ENCODE measurements at places on chromosomes 4 and X.

GRCh38 chrX:130098210-130098552 is 12.1 kb downstream of the ELF4 start:
- DNase-seq, result no peak

- DNase-seq, result no peak
Observed at GRCh38 chrX:15359701-15360100, 24.4 kb upstream of the PIGA start.

DNA sequence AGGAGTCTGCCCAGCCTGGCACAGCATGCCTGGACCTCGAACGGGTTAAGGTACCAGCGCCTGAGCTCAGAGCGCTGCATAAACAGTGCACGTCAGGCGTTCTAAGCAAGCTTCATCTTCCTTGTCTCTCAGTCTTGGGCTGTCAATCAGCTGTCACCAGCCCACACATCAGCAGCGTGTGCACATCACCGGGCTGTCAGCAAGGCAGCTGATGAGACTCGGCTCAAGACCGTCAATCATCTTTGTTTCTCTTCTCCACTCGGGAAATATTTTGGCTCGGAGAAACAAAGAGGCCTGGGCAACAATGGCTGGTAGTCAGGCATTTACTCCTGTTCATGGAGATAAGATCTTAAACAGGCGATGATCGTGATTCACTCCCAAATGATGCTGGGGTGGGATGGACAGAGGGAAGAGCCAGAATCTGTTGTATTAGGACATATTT is 141.3 kb downstream of the LDB2 start:
- DNase-seq, result no peak

- no peak for DNase-seq
Observed at GRCh38 chrX:39592776-39593175, 505.0 kb downstream of the BCOR start.

DNA sequence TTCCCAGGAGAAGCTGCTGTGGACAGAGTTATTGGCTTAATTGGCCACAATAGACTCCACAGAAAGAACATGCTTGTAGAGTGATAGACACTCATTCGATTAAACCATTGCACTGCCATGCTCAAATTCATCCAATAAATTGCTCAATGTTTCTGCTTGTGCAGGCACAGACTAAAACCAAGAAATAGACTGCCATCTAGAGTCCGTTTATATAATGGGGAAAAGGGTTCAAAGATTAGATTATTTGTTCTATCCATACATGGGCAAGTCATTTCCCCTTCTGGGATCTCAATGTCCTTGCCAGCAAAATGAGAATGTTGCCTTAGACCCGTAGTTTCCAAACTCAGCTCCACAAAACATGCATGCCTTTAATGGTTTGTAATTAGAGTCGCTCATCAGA is 8.7 kb downstream of the SMIM10 start:
- DNase-seq, result no peak

DNA sequence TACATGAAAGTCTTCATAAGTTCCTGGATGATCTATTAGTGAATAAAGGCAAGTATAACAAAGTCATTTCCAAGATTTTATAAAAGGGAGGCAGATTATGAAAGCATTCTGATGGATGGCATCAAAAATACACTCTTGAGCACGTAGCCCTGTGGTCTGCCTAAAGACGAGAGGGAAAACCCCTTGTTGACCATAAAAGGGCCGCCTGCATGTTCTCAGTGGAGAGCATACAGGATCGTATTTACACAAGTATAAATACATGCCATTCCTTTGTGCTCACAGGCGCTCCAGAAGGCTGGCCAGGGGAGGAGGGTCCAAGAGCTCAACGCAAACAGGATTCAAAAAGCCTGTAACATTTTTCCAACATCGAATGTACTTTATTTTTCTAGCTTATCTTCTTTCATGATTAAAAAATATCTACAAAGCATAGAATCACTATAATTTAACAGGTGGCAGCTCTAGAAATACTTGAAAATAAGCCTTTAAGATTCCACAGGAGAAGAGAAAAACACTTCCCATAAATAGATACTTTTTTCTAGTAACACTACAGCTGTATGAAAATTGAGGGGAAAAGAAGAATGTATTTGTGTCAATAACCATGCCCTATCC is 29.6 kb downstream of the PDGFC start:
- DNase-seq, result peak; percentile 60

- no peak for DNase-seq
Observed at GRCh38 chr4:172946503-172946902, 222.1 kb upstream of the GALNT7 start.

DNA sequence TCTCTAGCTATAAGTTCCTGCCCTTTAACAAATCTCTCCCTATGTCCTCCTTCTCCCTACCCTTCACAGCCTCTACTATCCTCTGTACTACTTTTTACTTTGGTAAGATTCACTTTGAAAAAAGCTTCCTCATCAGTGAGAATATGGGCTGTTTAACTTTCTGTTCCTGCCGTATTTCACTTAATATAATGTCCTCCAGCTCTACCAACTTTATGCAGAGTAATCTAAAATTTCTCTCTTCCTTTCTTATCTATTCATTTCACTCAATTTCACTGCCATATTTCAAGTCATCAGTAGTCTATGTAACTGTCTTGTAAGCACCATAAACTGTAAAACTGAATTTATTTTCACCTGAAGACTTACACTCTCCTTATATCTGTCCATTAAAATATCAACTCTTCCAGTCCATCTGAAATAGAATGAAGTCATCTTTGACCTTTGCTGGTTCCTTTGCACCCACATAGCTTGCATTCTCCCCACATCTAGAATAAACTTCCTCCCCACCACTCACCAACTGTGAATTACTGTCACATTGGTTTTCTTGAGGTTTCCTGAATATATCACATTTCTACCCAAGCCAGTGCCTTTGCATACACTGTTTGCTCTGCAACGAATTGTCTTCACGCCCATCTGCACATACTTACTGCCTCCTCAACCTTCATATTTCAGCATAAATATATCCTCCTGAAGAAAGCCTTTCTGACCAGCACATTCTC is 54.6 kb downstream of the ARAP2 start:
- DNase-seq, result no peak

- DNase-seq, result no peak
Observed at GRCh38 chr4:107575243-107575642, 144.8 kb downstream of the PAPSS1 start.

- no peak for DNase-seq
Observed at GRCh38 chrX:85031505-85031904, 27.8 kb downstream of the APOOL start.

DNA sequence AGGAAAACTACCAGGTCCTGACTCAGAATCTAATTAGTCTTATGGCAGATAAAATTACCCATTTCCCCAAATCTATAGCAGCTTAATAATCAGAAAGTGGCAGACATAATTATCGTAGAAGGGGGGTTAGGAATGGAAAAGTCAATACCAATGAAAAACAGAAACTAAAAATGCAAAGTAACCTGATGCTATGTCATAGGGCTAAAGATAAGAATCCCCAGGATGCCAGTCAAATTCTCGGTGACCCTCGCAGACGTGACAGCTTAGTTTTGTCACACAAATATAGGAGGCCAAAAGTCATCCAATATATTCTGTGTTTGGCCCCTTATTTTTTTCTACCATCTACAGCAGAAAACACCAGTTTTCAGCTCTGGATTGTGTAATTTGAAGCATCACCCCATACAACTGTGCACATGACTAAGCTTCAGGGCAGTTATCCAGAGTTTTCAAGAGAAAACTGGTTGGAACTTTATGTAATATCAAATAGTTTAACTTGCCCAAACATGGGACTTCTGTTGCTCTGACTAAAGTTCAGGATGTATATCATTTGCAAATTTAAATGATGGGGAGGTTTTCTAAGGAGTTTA is 30.9 kb downstream of the RASSF6 start:
- DNase-seq, result no peak

DNA sequence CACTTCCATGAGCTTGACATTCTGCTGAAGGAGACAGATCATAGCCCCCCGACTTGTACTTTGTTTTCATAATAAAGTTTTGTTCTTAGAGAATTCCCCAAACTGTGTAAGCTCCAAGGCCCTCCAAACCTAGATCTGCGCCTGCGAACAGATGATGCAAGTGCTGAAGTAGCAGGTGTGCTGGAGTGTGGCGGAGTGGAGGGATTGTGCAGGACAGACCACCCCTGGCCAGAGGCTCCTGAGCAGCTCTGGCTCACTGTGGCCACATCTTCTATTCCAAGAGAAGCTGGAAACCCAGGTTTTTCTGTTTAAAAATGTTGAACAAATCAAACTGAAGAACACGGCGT is 46.4 kb downstream of the TBC1D14 start:
- no peak for DNase-seq

DNA sequence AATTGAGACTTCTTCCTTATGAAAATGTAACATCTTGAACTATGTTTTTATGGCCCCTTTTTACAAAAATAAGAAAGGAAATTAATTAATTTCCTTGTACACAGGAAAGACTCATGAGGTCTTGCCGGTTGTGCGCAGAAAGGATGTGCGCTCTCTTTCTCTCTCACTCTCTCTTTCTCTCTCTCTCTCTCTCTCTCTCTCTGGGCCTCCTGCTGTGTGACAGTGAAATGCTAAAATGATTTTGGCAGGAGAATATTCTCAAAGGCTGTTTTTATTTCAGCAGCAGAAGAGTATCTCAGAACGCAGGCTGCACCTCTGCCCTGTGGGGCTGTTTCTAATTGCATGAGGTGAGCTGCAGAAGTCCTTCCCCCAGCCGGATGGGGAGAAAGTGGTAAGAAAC is 349.0 kb downstream of the MID1IP1 start:
- DNase-seq, result no peak

DNA sequence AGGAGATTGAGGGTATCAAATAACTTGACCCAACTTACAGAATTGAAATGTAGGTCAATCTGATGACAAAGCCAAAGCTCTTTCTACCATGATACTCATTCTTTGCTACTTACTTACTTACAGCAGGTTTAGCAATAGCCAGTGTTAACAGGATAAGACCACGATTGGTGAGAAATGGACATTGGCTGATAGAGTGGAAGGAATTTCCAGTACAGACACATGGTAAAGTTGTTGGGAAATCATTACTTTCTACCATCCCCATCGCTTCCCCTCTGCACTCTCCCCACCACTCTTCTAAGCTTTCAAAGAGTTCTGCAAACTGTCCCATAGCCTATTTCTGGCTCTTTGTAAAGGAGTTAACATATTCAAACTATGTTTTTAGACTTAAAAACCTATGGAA is 119.7 kb downstream of the CHRNA9 start:
- no peak for DNase-seq

GRCh38 chr4:110119337-110119736 is 79.1 kb downstream of the ELOVL6 start:
- DNase-seq, result no peak

DNA sequence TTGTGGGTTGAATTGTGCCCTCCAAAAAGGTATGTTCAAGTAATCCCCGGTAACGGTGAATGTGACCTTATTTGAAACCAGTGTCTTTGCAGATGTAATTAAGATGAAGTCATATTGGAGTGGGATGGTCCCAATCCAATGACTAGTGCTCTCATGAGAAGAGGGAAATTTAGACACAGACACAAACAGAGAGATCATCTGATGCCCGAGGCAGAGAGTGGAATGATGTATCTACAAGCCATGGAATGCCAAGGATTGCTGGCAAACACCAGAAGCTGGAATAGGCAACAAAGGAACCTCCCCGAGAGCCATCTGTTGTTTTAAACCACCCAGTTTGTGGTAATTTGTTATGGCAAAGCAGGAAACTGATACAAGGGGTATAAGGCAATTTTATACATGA is 35.1 kb downstream of the RPS6KA3 start:
- no peak for DNase-seq

DNA sequence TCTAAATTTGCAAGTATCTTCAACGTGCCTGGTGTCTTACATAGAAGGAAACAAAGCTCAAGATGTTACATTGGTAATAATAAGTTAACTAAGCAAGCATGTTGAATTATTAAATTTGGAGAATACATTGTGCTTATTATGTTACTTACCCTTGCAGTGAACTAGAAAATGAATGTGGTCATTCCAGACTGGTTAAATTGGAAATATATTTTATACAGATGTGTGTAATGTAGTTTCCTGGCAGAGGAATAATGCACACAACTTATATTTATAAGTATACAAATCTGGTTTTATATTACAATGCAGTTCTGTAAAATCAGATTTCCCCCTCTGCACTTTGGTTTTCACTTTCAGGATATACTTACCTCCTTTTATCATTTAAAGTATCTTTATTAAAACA is 159.9 kb upstream of the SLIT2 start:
- DNase-seq, result no peak

DNA sequence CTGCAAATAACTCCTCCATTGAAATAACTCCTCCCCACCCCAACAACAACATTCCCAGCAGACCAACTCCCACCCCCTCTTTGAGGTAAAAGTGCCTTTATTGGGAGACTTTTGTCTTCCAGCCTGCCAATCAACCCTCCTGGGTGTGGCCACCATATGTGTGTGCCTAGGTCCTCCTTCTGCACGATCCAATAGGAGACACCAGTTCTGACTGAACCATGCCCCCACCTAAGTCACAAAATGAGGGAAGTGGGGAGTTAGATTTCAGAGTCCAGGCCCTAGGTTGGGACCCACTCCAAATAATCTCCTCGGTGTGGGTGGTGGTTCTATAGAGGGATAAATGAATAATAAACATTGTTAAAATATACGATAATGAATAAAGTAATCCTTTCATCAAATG is 3.0 kb downstream of the PLP2 start:
- DNase-seq, result no peak

GRCh38 chrX:133444196-133444595 is 28.9 kb upstream of the GPC4 start:
- no peak for DNase-seq

GRCh38 chr4:38046727-38047489 is 86.7 kb downstream of the PTTG2 start:
- no peak for DNase-seq

- DNase-seq, result no peak
Observed at GRCh38 chr4:101242441-101242840, 104.9 kb downstream of the PPP3CA start.

GRCh38 chrX:84240848-84241565 is 53.0 kb upstream of the RPS6KA6 start:
- no peak for DNase-seq

DNA sequence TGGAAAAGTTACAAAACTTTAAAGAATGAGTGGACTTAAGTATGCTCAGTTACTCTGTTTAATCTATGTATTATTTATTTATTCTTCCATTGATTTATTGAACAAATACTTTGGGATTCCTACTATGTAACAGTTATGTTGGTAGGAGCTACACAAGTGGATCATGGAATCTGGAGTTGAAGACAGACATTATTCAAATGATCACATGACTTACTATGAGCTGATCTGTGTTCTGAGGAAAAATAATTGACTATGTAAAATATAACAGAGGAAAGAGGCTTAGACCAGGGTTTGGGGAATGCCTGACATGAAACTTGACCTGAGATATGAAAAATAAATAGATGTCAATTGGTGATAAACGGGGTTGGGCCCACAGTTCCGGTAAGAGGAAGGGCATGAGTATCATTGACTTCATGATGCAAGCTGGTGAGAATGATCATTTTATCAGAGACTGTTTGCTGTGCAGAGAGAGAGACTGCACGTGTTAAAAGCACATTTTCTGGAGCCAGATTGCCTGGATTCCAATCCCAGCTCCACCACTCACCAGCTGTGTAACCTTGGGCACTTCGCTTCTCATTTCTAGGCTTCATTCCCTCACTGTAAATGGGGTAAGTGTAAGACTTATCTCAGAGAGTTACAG is 179.0 kb downstream of the SPCS3 start:
- no peak for DNase-seq
